ENCODE measurements at places on chromosomes 7 and 10. TPM values are rescaled to one million over a fixed set of nuclear protein-coding genes. Genes with fewer than 3 reads are reported as not detected.

Gene C10orf62
- not detected for total RNA-seq

Gene SERPINE1
- 0.07 TPM for total RNA-seq

DNA sequence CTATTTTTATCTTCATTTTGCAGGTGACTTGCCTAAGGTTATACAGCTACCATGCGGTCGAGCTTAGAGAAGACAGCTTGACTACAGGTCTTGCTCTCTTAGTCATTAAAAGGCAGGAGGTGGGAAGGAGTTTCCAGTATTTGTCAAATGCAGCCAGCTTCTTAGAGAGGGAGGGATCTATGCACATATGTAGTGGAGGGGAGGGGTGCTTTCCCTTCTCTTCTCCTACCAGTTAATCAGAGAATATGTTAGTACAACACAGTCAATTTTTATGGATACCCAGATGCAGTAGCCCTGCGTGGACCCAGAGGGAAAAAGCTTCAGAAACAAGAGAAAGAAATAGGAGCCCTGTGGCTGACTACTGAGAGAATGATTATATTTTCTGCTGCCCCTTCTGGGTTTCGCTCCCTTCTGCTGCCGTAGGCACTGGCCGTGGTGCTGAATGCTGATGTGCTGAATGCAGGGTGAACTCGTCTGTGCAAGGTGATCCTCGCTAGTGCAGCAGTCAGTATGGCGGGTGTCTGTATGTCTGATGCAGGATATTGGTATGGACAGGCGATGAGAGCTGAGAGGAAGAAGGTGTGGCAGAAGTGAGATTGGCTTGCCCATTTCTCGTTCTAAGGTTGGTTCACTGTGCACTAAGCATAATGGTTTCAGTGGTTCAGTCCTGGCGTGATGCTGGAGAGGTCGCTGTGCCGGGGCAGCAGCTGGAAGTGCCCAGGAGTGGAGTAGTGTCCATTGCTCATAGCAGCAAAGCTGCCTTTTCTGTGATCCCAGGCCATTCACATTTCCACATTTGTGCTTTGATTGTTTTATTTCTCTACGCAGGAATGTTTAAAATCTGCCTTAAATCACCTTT is 189.2 kb upstream of the PODXL start:
- no peak overlapping the region for H3K27ac ChIP-seq
- peaks cover 13% of the 10 kb centered on the region for H3K27me3 ChIP-seq
- no peak overlapping the region for H3K4me3 ChIP-seq
- no peaks in the 10 kb centered on the region for H3K4me1 ChIP-seq

DNA sequence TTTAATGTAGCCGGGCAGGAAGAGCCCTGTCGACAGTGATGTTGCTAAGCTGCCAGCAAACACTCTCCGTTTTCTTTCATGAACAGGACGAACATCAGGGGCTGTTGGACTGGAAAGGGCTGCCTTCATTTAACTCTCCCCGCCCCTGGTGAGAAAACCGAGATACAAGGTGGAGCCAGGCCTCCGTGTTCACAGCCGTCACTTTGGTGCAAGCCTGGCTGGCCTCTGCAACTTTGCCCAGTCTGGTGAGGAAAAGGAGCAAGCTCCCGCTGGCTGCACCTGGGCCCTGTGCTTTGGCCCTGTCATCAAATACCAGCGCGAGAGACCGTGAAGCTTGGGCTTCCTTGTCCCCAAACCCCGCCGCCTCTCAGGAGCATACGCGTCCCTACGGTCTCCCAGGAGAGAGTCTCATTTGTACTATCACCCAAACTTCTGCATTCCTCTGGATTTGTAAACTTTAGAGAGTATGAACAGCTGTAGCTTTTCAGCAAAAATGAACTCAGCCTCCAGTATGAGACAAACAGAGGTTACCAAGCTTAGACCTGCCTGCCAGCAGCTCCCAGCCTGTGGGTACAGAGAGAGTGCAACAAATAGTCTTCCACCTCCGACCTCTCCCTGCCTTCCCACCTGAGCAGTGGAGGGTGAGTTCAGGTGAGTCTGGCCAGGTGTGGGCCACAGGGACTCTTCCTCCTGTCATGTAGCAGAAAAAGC is 445.3 kb upstream of the MGMT start:
- H3K4me1 ChIP-seq, result no peaks in the 10 kb centered on the region
- no peaks in the 10 kb centered on the region for H3K36me3 ChIP-seq
- no peak overlapping the region for H3K27ac ChIP-seq
- no peak for DNase-seq

Measured in activated naive CD4-positive, alpha-beta T cell treated with anti-CD3 and anti-CD28 coated beads for 36 hours (primary cell).